NCI-H187 treated with DMSO at 0.1 percent for 48 hours (cell line): ENCODE measurements at places on chromosomes 5 and 9.

- DNase-seq, result no peak
Observed at GRCh38 chr9:69971643-69972449, 71.8 kb upstream of the MAMDC2 start.

- no peak for DNase-seq
Observed at GRCh38 chr5:141597394-141597793, 21.4 kb downstream of the DIAPH1 start.

DNA sequence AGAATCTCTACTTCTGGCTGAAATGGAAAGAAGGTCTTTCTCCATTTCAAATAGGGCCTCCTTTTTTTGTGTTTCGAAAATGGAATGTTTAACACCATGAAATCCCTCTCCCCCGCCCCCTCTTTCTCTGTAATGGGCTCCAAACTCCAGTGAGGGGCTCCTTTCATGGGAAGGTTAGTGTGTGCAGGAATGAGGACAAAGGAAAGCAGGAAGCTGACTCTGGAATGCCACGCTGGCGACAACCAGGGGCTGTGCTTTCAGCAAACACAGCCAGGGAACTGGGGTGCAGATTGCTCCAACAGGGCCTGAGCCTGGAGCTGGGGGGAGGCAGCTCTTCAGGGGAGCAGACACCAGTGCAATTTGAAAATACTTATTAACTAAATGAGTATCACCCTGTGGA is 82.8 kb downstream of the CRB2 start:
- no peak for DNase-seq

DNA sequence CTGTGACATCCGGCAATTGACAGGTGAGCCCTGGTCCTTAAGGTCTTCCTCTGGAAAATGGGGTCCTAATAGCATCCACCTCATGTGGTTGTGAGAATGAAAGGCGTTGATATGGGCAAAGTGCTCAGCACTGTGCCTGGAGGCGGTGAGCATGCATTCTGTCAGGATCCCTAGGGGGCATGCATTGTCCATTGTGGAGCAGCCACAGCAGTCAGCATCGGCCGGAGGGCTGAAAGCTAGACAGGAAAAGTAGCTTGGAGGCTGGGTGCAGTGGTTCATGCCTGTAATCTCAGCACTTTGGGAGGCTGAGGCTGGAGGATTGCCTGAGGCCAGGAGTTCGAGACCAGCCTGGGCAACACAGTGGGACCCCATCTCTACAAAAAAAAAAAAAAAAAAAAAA is 122.2 kb downstream of the LHX2 start:
- no peak for DNase-seq

DNA sequence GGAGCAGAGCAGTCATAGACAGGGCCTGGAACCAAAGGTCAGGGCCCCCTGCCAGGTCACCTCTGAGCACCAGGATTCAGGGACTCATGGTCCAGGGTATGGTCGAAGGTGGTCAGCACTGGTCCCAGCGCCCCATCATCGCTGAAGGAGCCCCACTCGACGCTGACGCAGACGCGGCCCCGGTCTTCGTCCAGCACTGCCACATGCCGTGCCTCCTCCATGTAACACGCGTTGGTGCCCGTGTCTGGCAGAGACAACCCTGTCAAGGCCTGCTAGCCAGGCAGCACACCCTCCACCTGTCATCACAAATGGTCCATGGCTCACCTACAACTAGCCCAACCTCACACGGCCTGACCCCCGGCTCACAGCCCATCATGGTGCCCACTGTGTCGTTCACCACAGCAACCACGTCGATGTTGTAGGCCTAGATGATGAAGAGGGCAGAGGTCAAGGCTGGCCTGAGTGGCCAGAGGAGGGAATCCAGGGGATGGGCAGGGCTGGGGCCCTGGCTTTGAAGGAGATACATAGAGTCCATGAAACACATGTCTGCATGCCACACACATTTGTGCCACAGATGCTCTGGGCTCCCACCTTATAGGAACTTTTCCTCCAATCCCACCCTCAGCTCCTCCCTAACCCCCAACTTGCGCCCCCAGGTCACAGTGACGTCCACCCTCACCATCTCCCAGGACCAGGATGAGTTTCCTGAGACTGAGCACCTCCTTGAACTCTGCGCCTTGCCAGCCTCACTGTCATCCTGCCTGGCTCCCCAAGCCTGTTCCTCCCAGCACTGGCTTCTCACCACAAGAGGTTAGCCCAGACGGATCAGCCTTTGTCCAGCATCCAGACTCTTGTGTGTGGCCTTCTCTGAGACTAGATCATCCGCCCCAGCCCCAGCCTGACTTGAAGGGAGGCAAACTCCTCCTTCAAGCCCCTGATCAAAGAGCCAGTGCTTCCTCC is 9.5 kb downstream of the HK3 start:
- DNase-seq, result no peak

GRCh38 chr5:14501353-14502293 is 80.0 kb upstream of the OTULINL start:
- peak; percentile 33 for DNase-seq

DNA sequence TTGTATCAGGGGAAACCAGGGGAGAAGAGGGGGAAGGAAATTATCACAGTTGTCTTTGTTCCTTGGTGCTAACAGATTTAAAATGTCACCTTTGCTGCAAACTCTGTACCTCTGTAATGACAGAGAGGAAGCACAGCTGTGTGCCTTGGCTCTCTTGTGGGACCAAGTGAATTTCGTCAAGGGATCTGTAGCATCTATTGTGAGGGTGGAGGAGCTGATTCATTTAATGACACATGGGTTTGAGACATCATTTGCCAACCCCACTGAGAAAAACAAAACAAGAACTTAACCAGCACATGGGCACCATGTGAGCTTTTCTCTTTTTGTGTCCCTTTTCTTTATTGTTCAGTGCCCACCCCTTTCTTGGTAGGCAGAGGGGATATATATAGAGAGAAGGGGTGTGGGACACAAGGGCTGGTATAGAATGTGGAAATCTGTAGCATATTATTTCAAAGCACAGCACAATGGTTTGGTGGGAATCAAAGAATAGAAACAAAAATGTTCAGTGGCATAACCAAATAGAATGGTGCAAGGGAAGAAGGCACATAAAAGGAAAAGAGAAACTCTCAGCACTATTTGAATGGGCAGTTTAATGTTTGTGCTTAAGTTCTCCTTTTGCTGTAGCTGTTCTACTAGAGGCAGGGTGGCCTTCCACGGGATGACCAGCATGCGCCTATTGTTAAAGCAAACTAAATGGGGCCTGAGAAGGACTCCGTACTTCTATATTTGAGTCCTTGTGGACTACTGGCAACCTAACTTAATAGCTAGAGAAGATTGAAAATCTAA is 63.3 kb downstream of the LIX1 start:
- DNase-seq, result no peak
